Cortex of kidney (tissue), 1 donor: ENCODE measurements at places on chromosomes 6 and 20.

DNA sequence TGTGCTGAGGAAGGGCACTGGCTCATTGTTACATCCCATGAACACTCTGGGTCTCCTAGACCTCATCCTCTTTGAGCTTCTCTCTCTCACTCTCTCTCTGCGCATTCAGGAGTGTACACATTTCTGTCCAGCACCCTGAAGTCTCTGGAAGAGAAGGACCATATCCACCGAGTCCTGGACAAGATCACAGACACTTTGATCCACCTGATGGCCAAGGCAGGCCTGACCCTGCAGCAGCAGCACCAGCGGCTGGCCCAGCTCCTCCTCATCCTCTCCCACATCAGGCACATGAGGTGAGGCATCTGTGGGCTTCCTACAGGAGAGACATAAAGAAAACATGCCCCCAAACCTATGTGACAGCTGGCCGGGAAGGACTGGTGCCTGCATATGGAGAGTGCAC lies 286.8 kb downstream of the ESR1 start:
- DNase-seq, result no peak

DNA sequence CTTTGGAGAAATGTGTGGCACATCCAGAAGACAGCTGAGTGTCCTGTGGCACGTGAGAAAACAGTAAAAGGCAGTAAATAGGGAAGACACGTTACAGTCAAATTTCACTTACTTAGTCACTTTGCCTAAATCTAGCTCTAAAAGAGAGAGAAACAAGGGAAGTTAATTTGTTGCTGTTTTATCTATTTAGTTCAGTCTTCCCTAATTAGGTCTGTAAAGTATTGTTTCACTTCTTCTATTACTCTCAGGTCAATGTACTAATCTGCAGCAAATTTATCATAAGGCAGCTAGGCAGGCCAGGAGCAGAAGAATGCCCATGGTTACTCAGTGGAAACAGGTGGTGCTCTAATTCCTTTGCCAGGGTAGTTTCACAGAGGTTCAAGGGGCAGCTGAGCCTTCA lies 124.3 kb upstream of the CNR1 start:
- DNase-seq, result no peak

DNA sequence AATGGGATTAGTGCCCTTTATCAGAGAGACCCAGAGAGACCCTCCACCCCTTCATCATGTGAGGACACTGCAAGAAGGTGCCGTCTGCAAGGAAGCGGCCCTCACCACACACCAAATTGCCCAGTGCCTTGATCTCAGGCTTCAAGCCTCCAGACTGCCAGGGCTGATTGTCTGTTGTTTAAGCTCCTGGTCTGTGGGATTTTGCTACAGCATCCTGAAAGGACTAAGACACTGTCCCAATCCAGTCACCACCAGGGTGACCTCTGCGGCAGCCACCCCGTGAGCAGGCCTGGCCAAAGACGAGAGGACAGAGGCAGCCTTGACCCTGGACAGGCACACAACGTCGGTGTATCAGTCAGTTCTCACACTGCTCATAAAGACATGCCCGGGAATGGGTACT lies 13.5 kb upstream of the FRMD1 start:
- DNase-seq, result no peak

- DNase-seq, result no peak
Observed at GRCh38 chr6:6966127-6966526, 141.6 kb upstream of the RREB1 start.

- no peak for DNase-seq
Observed at GRCh38 chr20:62640870-62641269, 1.4 kb upstream of the SLCO4A1 start.

- no peak for DNase-seq
Observed at GRCh38 chr6:110471726-110472365, 4.6 kb downstream of the SLC22A16 start.

- DNase-seq, result no peak
Observed at GRCh38 chr6:163338671-163339405, 75.7 kb upstream of the QKI start.

GRCh38 chr6:35736982-35737412 lies at the start of gene ARMC12:
TSS of gene ARMC12 (plus strand) at chr6:35737032. CDS start at chr6:35737109, 77 bp downstream.
- DNase-seq, result no peak

GRCh38 chr6:129544892-129545612 lies 164.9 kb downstream of the ARHGAP18 start:
- no peak for DNase-seq

DNA sequence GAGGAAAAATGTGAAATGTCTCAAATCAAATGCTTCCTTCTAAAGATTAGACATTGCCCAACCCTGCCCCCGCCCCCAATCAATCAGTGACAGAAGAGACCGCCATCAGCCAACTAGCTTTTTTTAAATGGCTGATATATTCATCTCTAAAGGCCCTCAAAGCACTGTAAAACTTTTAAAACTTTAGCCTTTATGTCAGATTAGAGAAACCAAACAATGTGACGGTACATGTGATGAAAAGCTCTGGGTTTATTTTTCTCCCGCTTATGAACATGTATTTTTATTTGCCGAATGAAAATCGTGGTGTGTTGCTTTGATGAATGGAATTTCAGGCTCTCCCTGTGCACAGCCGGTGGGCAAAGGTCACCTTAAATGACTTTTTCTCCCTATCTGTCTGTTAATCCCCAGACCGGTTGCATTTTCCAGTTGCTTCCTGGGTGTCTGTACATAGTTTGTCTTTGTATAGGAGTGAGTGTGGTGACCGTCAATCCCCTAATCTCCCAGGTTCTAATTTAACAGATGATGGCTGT lies 38.5 kb downstream of the TBC1D7 start:
- DNase-seq, result no peak

DNA sequence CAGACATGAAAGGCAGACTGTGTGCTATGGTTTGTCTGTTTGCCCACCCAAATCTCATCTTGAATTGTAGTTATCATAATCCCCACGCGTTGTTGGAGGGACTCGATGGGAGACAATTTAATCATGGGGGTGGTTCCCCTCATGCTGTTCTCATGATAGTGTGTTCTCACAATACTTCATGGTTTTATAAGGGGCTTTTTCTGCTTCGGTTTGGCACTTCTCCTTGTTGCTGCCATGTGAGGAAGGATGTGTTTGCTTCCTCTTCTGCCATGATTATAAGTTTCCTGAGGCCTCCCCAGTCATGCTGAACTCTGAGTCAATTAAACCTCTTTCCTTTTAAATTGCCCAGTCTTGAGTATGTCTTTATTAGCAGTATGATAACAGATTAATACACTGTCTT lies 47.2 kb upstream of the MICB start:
- DNase-seq, result no peak

DNA sequence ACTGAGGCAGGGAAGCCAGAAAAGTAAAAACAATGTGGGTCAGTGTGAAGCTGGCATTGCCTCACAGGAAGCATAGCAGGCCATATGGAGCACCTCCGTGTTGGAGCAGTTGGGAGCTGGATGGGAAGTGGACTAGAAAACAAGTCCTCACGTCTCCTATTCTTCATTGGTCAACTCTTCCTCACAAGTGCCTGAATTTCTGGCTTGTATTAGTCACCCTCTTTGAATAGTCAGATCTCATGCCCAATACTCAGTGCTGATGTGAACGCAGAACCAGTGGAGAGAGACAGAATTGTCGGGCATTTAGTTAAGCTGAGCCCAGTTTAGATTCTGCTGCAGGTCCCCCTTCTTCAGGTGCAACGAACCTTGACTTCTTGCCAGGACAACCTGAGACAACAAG lies 22.3 kb upstream of the RSPO3 start:
- DNase-seq, result no peak

DNA sequence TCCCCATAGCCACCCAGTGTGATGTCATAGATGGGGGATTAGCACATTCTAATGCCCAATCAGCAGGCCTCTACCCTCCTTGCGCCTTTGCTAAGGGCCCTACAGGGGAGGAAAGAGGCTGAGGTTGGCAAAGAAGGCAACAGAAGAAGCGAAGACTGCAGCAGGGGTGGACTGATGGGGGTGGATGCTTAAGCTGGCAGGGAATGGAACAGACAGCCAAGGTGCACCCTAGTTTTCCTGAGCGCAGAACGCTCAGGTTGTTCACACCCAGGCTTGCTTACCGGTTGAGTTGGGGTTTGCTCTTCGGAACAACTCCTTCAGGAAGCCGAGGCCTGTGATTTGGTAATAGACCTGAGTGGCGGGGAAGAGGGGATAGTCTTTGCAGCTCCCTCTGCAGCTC lies 12.7 kb downstream of the MRPS18A start:
- no peak for DNase-seq

GRCh38 chr20:34615477-34615876 lies 57.0 kb downstream of the MAP1LC3A start:
- DNase-seq, result no peak

DNA sequence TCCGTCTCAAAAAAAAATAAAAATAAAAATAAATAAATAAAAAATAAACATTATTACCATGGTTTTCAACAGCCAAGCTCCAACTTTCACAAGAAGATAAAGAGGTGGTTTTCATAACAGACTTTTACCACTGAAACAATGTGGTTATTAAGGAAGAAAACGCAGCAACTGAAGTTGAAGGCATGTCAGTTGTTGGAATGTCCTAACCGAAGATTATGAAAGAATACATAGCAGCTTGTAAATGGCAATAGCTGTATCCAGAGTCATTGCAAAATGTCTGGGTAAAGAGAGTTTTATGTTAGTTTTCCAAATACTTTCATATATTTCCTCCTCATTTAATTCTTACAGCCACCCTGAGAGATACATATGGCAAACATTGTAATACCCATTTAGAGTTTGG lies 161.6 kb upstream of the MARCKS start:
- DNase-seq, result no peak

- DNase-seq, result no peak
Observed at GRCh38 chr6:93373445-93373844, 45.9 kb downstream of the EPHA7 start.

DNA sequence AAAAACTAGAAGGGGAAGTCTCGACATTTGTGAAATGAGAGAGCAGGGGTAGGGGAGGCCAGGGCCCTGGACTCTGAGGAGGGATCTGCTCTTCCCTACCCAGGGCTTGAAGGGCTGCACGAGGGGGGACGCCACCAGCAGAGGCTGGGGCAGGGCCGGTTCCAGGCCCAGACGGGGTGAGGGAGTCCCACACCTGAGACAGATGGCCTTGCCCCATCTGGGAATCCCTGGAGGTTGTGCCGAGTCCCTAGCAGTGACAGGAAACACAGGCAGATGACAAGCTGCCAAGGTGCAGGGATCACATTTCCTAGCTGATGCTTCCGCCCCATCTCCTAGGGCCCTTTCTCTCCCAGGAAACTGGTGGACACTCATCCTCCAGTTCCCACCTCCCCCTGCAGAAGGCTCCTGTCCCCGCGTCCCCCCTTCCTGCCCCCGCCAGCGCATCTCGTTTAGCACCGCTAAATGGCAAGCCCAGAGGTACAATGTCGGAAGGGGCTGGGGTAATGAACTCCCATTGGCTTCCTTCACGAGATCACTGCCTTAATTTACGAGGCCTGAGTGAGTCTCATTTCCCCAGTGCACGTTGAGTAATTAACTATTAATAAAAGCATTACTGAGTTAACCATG lies 35.2 kb upstream of the CDH22 start:
- DNase-seq, result no peak

- DNase-seq, result no peak
Observed at GRCh38 chr6:168415098-168415992, 25.6 kb upstream of the SMOC2 start.

DNA sequence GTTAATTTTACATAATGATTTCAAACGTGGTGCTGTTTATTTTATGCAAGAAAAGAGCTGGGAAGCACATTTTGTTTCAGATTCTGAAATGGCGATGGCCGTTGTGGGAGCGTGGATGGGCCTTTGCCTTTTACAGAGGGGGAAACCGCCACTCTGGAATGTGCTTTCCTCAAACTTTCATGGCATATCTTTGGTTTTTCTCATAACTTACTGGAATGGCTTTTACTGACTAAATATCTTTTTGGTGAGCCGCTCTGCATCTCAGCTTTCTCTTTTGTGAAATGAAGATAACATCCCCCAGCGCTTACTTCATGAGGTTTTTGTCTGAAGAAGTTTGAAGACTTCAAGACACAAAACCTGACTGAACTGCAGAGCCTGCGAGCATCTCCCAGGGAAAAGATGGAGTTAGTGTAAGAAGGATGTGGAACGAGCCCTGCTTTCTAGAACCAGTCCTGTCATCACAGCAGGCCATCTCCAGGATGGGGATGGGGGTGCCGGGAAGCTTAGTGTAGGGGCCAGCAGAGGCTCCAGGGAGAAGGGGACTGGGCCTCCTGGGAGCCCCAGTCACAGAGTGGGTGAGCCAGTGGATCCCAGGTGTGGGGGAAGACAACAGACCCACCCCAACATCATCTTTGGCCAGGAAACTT lies 61.8 kb upstream of the TIAM2 start:
- DNase-seq, result no peak

DNA sequence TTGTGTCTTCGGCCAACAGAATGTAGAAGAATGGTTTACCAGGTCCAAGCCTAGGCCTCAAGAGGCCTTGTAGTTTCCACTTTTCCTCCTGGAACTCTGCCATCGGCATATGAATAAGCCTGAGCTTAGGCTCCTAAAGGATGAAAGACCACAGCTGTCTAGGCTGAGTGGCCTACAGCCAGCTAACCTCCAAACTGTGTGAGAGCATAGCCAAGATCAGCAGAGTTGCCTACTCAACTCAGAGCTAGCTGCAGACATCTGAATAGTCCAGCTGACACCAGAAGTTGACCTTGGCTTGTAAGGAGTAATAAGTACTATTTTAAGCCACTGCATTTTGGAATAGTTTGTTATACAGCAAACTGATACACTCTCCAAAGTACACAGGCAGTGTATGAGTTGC lies 52.6 kb upstream of the SMIM29 start:
- no peak for DNase-seq

DNA sequence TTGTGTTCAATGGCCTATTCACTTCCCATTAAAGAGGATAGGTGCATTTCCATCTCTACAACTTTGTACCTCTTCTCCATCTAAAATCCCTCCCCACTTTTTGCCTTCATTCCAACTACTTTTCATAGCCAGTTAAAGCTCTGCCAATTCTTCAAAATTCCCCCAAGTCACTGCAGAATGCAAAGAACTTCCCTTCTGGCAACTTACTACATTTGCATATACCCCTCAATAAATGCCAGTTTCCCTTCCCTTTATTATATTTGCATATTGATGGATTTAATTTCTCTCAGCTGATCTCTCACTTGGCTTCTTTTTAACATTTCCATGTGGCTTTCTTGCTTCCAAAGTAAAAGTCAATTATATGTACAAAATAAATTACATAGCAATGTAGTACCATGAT lies 393.4 kb downstream of the HACE1 start:
- no peak for DNase-seq

- no peak for DNase-seq
Observed at GRCh38 chr6:15327271-15327670, 81.4 kb downstream of the JARID2 start.

- no peak for DNase-seq
Observed at GRCh38 chr6:18412068-18412467, 24.9 kb downstream of the RNF144B start.

DNA sequence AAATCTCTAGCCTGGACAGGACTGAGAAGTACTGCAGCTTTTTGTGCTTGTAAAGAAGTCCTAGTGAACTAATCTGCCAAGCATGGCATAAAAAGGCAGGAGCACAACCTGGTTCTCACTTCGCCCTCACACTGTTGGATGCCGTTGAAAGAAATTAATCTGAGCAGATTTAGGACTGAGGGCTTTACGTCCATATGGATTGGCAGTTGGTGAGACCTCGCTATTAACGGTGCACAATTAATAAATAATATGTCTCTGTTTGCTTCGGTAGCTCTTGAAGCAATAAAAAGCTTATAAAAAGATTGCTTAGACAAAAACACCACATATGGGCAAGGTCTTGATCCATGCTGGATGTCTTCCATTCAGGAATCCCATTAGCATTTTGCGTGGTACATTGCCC lies 185.6 kb upstream of the EPHA7 start:
- no peak for DNase-seq
